NCI-H524 (cell line): ENCODE measurements at places on chromosomes 3 and 15.

GRCh38 chr15:82548700-82549099, 8.4 kb upstream of the RPS17 start:
- DNase-seq, result no peak

GRCh38 chr3:124053871-124054270, 61.9 kb upstream of the ROPN1 start:
- peak; percentile 20 for DNase-seq

DNA sequence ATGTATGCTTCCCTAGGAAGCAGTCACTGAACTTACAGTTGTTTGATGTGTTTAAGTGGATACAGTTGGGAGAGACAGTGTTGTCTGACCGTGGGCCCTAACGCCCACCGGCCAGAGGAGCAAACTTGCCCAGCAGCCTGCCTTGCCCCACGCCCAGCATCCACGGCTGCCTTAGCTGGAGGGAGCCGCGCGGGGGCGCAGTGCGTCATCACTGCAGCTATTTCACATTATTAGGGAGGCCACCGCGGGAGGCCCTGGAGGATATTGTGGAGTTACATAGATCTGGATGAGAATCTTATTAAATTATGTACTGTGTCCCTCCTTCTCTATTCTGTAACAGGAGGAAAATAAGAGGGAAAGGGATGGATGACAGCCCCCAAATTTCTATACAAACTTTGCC, 267.2 kb downstream of the GABRG3 start:
- DNase-seq, result no peak

DNA sequence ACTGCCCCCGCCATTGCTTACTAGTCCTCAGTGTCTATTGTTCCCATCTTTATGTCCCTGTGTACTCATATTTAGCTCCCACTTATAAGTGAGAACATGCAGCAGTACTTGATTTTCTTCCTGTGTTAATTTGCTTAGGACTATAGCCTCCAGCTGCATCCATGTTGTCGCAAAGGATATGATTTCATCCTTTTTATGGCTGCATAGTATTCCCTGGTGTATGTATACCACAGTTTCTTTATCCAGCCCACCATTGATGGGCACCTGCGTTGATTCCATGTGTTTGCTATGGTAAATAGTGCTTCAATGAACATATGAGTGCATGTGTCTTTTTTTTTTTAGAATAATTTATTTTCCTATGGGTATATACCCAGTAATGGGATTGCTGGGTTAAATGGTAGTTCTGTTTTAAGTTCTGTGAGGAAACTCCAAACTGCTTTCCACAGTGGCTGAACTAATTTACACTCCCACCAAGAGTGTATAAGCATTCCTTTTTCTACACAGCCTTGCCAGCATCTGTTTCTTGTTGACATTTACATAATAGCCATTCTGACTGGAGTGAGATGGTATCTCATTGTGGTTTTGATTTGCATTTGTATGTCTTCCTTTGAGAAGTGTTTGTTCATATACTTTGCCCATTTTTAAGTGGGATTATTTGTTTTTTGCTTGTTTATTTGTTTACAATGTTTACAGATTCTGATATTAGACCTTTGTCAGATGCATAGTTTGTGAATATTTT, 53.7 kb downstream of the GALK2 start:
- no peak for DNase-seq

DNA sequence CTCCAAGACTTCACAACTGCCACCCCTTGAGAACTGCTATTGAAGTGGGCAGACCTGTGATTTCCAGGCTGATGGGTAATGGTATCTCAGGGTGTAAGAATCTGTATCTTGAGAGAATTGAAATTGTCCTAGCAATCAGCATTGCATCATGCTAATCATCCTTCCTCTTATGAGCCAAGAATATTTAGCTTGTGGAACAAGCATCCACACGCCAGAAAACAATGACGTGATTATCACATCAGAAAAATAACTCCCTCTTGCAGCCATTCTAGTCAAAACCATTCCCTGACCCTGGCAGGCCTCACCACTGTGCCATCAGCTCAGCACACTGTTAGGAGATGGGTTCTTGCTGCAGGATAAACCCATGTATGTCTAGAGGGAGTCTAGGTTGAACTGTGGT, 6.7 kb downstream of the BCL2L10 start:
- DNase-seq, result no peak

GRCh38 chr3:45413172-45413765, 24.9 kb downstream of the LARS2 start:
- no peak for DNase-seq

DNA sequence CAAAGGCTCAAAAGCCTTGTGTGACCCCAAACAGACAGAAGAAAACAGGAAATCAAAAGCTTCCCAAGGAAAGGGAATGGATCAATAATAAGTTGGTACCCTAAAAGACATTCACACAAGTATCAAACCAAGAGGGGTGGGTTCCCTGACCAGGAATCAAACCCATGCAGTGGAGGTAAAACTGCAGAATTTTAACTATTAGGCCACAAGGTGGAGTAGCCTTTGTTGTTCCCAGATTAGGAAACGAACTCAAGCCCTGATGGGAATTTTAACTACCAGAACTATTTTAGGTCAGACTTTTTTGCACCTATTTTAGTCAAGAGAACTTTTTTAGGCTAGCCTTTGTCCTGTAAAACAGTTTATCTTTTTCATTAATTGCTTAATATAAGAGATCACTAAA, 31.4 kb downstream of the SETMAR start:
- DNase-seq, result no peak

- no peak for DNase-seq
Observed at GRCh38 chr3:165875644-165876043, 38.4 kb upstream of the BCHE start.

- DNase-seq, result no peak
Observed at GRCh38 chr15:84099181-84099580, 136.4 kb upstream of the GOLGA6L4 start.
